NCI-H2171 (cell line): ENCODE measurements at places on chromosomes 1 and 21.
A peak's percentile ranks its signal among the peaks of the same experiment; 100 is the strongest.

DNA sequence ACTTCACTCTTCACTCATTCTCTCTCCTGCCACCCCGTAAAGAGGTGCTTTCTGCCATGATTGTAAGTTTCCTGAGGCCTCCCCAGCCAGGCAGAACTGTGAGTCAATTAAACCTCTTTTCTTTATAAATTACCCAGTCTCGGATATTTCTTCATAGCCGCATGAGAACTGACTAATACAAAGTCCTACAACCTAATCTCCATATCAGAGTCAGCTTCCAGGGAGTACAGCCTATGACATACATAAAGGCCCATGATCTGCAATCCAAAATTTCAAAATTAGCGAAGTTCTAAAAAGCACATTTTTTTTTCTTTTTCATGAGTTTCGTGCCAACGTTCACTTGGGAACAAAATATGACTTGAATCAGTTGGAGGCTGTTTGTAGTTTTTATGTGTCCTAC, 256.9 kb upstream of the DUSP10 start:
- DNase-seq: no peak

DNA sequence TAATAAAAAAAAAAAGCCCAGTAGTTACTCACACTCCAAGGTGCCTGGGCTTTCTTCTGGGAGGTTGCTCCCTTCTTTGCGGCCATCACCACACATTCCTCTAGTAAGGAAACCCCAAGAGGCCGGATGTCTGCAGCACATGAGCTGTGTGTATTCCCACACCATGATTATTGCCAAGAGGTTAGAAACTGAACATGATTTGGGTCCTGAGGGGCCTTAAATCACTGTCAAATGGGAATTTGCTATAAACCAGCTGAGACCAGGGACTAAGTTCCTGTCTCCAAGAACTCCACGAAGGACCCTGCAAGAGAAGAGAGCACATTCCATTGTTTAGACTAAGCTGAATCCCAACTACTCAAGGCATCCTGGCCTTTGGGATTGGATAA, 85.3 kb upstream of the SSX2IP start:
- DNase-seq: no peak

DNA sequence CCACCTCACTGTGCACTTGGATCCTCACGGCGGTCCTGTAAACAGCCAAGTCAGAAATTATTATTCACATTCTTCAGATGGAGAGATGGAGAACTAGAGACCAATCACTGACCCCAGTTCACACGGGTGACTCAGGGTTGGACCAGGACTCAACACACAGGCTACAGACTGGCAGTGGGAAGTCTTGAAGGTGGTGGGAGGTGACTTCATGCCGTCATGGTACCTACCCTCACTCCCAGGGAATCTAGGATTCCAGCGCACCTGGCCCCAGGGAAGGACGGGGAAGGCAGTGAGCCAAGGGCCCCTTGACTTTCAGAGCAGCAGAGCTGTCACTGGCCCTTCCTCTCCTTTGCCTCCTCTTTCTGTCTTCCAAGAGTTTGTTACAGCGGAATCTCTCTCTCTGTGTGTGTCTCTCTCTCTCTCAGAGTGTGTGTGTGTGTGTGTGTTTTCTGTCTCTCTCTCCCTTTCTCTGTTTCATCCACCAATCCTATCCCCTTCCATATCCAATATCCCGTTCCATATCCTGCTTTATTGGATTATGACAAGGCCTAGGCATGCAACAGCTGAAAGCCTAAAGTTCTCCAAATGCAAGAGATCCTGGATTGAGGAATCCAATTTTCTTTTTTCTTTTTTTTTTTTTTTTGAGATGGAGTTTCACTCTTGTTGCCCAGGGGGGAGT, 11.7 kb downstream of the OPTC start:
- DNase-seq: no peak

DNA sequence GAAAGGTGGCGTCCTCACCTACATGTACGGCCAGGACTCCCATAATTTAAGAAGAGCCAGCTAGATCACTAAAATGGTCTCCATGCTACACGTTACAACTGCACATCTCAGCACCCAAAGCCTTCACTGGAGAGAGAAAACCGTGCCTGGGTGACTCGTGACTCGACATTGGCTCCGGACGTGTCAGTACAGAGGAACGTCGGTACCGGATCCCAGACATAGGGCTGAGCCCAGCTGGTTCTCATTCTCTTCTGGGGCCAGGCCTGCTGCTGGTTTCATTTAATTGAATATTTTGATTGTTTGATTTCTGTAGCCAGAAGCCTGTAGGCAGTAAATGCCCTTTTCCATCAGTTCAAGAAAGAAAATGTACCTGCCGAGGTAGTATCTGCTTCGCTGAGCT, 93.1 kb downstream of the HHIPL2 start:
- no peak for DNase-seq

- DNase-seq: no peak
Measured at GRCh38 chr1:98278055-98278454, 357.2 kb upstream of the DPYD start.

- DNase-seq: no peak
Measured at GRCh38 chr1:147496571-147497210, 44.6 kb upstream of the BCL9 start.

- no peak for DNase-seq
Measured at GRCh38 chr1:32309960-32310359, 18.1 kb downstream of the HDAC1 start.

GRCh38 chr1:111786669-111787207, 31.0 kb downstream of the DDX20 start:
- no peak for DNase-seq

- DNase-seq: no peak
Measured at GRCh38 chr1:44616991-44617702, 57.1 kb downstream of the TMEM53 start.

DNA sequence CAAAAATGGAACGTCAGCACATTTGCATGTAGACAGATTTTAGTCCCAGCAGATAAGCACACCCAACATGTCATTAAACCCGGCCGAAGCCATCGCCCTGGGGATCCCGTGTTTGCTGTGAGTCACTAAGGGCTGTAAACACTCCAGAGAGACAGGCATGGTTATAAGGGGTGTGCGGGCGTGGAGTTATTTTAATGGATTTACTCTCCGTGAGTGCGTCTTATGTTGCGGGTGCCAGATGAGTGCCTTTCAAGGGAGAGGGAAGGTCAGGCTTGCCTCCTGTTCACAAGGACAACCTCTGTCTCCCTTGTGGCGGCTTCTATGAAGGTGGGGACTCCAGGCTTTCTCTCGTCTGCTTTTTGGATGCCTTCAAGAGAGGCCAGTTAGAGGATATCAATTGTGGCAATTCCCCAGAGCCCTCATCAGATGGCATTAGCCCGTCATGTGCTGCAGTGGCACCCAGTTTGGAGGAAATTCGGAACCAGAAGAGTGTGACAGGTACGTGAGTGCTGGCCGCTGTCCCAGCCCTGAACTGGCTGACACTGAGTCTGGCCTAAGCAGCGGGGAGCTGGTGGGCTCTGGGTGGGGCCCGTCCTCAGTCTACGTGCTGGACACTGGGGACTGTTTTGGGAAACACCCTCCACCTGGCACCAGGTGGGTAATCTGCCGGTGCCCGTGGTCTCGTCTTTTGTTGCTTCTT, 223.8 kb upstream of the TMEM51 start:
- DNase-seq: peak; percentile 55

DNA sequence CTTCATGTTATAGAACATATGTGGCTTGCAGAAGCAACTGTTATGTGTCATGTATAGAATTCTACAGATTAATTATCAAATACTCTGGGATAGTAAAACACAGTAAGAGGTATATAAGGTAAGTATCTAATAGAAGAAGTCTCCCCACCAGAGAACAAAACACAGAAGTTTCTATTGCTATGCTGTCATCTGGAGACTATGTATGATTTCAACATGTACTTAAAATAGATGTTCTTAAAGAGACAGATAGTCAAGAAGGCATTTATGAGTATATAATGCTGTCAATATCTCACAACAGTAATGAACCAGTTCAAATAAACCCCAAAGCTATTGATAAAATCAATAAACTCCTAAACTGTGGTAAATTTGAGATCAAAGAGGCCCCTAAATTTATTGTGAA, 8.1 kb upstream of the ADCY10 start:
- no peak for DNase-seq

DNA sequence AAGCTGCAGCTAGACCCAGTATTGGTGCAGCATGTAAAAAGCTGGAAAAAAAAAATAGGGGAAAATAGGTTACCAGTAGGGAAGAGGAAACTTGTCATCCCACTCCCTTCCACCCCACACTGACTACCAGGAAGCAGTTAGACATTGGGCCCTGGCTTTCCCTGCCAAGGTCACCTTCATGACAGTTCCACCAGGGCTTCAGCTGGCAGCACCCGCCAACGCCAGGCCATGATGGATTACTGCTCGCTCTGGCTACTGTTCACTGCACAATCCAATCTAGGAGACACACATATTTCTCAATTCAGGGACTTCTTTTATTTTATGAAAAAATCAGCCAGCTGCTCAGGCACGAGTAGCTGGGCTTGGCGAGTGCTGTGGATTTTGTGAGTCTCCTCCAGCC, 127.7 kb downstream of the DMRTA2 start:
- DNase-seq: no peak

GRCh38 chr1:80375662-80376061, 1369.1 kb upstream of the ADGRL4 start:
- DNase-seq: no peak

- no peak for DNase-seq
Measured at GRCh38 chr21:43611598-43612369, 47.5 kb downstream of the HSF2BP start.

DNA sequence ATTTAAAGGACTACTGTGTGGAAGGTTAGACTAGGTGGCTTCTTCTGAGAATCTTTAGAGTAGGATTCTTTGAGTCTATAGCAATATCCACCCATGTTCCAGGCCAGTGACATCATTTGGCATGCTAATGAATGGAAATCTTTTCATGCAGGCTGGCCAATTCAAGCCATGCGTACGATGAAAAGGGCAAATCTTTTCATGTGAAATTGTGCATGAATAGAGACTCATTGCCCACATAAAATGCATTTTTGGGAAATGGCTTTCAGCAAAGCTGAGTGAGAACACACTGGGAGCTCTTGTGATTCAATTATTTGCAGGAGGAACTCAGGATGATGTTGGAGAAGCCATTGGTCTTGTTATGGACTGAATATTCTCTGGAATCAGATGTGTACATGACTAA, 324.9 kb upstream of the DAB1 start:
- no peak for DNase-seq

DNA sequence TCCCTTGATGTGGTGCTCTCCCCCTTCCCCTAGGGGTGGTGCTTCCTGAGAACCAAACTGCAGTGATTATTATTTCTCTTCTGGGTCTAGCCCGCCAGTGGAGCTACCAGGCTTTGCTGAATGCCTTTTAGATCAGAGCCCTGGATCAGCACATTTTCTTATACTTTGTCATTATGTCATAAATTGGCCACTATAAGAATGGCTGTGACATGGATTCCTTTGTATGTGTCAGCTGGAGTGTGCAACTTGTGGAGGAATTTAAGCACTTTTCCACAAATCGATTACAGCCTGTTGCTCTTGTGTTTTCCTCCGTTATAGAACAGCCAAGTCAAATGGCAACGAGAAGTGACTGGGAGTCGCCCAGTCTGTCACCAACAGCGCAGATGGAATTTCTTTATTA, 273.3 kb downstream of the DUSP10 start:
- DNase-seq: no peak

- no peak for DNase-seq
Measured at GRCh38 chr1:145877923-145878486, 7.7 kb downstream of the ANKRD35 start.

DNA sequence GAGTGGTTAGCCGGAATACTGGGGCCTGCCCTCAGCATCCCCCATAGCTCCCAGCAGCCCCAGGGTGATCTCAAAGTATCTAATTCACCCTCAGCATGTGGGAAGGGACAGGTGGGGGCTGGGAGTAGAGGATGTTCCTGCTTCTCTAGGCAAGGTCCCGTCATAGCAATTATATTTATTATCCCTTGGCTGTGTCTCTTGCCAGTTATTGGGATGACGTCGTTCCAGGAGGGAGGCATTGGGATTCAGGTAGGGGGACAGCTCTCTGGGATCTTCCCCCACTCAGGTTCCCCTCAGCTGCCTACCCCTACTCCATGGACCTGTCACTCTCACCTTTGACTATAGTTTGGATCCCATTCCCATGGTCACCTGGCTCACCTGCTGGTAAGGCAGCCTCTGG, 11.9 kb upstream of the PEAR1 start:
- DNase-seq: no peak

GRCh38 chr1:196550731-196551130, 57.5 kb downstream of the KCNT2 start:
- DNase-seq: no peak

DNA sequence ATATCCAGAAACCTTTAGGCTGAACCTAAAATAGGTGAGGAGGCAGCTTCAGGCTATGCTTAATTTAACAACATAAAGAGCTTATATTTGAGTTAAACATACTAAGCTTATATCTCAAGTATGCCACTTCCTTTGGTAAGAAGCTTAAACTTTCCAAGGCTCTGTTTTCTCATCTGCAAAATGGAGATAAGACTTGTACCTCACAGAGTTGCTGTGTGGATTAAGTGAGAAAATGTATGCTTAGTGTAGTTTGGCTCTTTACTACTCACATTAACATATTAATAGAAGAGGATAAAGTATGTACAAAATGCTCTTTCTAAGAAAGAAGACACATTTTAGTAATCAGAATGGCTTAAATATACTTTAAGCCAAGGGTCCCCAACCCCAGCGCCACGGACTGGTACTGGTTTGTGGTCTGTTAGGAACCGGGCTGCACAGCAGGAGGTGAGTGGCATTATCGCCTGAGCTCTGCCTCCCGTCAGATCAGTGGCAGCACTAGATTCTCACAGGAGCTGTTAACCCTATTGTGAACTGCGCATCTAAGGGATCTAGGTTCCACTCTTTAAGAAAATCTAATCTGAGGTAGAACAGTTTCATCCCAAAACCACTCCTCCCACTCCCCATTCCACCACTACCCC, 77.2 kb downstream of the HS2ST1 start:
- no peak for DNase-seq

DNA sequence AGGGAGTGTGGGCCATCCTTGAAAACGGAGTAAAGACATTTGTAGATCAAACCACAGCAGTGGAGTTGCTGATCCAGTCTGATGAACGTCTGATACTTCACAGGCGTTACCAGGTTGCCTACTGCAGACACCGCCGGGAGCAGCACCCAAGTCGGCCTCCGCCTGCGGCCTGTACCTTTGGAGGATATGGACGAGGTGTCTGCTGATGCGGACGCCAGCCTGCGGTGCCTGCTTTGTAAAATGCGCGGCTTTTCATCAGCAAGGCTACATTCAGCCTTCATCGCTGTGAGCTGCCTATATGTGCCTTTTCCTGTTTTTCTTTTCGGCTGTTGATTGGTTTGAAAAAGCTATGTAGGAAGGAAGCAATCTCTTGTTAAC, 16.0 kb downstream of the SLX9 start:
- no peak for DNase-seq
